Activated T-cell treated with anti-CD3 and anti-CD28 coated beads, Interleukin-2, amount 50 U/mL, for 72 hours (primary cell): ENCODE measurements at places on chromosomes 2 and 18. TPM values are rescaled to one million over a fixed set of nuclear protein-coding genes. Genes with fewer than 3 reads are reported as not detected.

The ACTG2 gene
- total RNA-seq = not detected

The PARD3B gene
- 0.74 TPM for total RNA-seq

DNA sequence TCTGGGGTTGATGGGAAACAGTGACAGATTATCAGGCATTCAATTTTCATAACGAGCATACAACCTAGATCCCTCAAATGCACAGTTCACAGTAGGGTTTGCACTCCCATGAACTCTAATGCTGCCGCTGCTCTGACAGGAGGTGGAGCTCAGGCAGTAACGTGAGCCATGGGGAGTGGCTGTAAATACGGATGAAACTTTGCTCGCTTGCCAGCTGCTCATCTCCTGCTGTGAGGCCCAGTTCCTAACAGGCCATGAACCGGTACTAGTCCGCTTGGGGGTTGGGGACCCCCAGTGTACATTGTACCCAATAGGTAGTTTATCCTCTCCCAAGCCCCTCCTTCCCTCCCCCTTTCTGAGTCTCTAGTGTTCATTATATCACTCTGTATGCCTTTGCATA, 94.6 kb downstream of the PTH2R start:
- DNase-seq = no peak
- no peak overlapping the region for H3K27ac ChIP-seq
- H3K4me1 ChIP-seq = no peaks in the 10 kb centered on the region
- H3K4me3 ChIP-seq = no peak overlapping the region
- H3K36me3 ChIP-seq = no peaks in the 10 kb centered on the region

The SP9 gene
- total RNA-seq = not detected

DNA sequence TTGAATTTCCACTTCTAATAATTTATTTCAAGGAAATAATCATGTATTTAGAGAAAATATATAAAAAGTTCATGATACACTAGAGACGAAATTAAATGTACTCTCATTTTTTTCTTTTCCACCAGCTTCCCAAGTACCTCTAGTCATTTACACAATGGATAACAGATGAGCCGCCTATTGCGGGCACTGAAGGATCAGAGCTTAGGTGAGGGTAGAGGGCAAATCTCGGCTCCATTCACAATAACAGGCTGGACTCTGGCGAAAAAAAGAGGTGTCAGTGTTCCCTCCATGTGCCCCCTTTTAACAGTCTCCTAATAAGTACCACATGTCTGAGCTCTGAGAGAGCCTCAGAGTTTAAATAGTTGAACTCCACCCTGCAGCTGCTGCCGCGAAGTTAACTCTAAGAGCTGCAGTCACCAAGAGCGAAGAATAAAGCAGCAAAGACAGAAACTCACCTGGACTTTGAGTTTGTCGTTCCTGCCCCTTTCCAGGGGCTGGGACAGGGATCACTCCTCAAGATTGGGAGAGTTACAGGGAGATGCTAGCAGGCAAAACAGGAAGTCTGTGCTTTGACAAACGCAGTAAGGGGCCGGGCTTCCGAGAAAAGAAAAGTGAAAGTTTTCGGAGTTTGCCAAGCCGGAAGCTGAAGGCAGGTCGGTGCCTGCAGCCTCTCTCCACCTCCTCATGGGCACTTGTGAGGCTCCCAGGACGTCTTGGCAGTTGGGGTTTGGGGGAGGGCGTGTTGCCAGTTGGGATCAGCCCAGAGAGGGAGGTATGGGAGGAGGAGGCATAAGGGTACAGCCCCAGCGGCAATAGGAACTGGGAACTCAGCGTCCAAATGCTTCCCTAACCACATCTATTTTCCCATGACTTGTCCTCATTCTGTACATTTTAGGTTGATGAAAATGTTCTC, at the start of gene SP110:
TSS of gene SP110 (minus strand) at position 566 of the 913 bp plus-strand sequence. CDS start 3,057 bp downstream, outside the sequence.
- H3K27ac ChIP-seq = peak within 1 kb of the TSS; percentile 96
- peak within 1 kb of the TSS; percentile 95 for H3K4me3 ChIP-seq
- peaks cover 50% of the 10 kb centered on the region for H3K36me3 ChIP-seq
- peaks cover 84% of the 10 kb centered on the region for H3K4me1 ChIP-seq

The FNDC4 gene
- total RNA-seq = 0.19 TPM

DNA sequence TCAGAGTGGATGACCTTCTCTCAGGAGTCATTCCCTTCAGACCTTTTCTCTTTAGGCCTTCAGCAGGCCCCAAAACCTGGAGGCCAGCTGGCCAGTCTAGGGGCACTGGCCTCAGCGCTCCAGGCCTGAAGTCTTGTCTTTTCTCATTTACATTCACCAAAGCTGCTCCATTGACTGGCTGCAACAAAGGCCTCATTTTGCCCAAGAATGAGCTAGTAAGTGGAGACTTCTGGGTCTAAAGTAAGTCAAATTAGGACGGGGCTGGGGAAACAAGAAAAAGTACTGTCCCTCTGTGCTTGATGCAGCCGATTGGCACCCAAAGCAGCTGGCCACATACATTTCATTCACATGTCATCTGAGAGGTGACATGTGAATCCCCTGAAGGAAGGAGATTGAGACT, 83.8 kb upstream of the RIOK3 start:
- no peak overlapping the region for H3K27ac ChIP-seq
- H3K4me1 ChIP-seq = no peaks in the 10 kb centered on the region
- no peak overlapping the region for H3K4me3 ChIP-seq
- no peaks in the 10 kb centered on the region for H3K36me3 ChIP-seq
- DNase-seq = no peak

DNA sequence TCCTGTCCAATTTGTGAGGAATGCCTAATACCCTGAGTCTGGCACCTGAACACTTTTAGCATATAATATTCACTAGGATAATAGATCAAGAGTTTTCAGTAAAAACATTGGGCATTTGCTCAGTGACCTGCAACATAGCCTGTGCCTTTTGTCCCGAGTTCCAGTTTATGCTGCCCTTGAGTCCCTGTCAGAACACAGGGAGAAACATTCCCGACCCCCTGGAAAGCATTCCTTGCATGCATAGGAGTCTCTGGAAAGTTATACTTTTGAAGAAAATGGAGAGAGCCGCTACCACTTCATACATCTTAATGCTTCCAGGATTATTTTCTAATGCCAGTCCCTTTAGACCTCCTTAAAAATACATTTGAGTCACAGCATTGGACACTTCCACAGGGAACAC, 107.3 kb downstream of the PLCL1 start:
- H3K36me3 ChIP-seq = peaks cover 2% of the 10 kb centered on the region
- H3K27ac ChIP-seq = no peak overlapping the region
- peaks cover 12% of the 10 kb centered on the region for H3K27me3 ChIP-seq
- H3K4me3 ChIP-seq = no peak overlapping the region
- H3K4me1 ChIP-seq = peaks cover 32% of the 10 kb centered on the region
